ENCODE measurements at places on chromosomes 6 and 20.
A peak's percentile ranks its signal among the peaks of the same experiment; 100 is the strongest.

DNA sequence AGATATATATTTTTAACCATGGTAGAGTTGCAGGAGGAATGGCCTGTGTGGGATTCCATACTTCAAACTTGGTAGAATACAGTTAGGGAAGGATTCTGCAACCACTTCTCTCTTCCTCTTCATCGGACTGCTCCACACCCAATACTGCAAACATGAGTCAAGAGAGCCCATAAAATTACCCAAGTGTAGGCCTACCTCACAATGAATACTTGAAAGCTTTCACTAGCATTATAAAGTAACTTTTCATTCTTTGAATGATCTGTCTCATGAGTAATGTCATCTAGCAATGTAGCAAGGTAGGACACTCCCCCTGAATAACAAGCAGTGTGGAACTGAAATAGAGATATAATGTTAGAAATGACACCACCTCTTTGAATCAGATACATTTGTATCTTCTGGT is 79.4 kb downstream of the FOXC1 start:
- DNase-seq: no peak

GRCh38 chr6:68122032-68122431 is 513.0 kb upstream of the ADGRB3 start:
- DNase-seq: no peak

GRCh38 chr6:132734694-132735236 is 20.9 kb upstream of the VNN1 start:
- peak; percentile 83 for DNase-seq

DNA sequence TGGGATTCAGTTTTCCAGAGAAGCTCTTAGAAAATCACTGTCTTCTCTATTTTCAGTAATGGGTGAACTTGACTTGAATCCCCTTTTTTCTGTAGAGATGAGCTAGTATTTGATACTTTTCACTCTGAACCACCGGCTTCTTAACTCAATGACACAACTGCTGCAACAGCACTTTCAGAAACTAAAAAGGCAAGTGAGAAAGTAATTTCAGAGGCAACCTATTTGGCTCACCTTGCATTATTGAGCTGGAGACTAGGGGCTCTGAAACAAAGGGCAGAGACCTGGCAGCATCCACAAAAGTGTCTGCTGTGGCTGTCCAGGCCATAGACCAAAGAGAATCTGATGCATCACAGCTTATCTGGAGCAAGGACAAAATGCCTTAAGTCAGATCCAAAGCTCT is 289.8 kb upstream of the IRAK1BP1 start:
- no peak for DNase-seq

GRCh38 chr20:10919396-10920140 is 245.8 kb upstream of the JAG1 start:
- peak; percentile 86 for DNase-seq

DNA sequence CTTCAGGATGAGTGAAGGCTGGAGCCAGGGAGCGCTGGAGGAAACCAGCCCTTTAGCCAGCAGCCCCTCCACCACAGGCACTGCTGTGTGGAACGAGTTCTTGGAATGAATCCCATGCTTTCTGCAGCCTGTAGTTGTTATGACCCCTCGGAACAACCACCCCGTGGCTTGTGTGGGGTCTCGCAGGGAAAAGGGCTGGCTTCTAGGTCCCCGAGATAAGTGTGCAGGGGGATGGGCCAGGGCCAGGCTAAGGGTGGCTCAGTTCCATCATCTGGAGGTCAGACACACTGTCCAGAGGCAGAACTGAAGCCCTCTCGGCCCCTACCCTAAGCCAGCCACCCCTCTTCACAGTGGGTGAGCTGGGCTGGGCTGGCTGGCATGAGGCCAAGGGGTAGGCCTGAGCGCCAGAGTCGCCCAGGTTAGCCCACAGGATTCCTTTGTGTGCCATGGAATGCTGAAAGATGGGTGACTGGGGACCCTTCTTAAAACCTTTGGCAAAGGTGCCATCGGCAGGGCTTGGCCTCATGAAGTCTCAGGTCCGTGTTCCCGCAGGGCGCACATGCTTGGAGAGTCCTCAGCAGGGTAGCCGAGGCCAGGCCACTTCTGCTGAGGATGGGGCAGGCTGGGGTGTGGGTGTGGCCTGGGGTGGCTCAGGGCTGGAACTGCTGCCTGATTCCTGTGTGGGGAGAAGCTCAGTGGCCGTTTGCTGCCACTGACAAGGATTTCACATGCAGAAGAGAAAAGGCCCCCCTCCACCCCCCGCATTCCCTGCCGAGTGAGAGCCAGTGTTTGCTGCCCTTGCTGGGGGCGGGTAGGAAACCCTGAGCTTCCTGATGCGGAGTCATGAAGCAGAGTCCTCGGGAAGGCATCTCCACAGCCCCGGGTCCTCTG is 24.6 kb downstream of the SPATA2 start:
- DNase-seq: no peak

GRCh38 chr6:150631984-150632642 is 32.4 kb downstream of the PLEKHG1 start:
- no peak for DNase-seq

Measured in IMR-90 (cell line).